ENCODE measurements at places on chromosomes 6 and 20.
A peak's percentile ranks its signal among the peaks of the same experiment; 100 is the strongest.

DNA sequence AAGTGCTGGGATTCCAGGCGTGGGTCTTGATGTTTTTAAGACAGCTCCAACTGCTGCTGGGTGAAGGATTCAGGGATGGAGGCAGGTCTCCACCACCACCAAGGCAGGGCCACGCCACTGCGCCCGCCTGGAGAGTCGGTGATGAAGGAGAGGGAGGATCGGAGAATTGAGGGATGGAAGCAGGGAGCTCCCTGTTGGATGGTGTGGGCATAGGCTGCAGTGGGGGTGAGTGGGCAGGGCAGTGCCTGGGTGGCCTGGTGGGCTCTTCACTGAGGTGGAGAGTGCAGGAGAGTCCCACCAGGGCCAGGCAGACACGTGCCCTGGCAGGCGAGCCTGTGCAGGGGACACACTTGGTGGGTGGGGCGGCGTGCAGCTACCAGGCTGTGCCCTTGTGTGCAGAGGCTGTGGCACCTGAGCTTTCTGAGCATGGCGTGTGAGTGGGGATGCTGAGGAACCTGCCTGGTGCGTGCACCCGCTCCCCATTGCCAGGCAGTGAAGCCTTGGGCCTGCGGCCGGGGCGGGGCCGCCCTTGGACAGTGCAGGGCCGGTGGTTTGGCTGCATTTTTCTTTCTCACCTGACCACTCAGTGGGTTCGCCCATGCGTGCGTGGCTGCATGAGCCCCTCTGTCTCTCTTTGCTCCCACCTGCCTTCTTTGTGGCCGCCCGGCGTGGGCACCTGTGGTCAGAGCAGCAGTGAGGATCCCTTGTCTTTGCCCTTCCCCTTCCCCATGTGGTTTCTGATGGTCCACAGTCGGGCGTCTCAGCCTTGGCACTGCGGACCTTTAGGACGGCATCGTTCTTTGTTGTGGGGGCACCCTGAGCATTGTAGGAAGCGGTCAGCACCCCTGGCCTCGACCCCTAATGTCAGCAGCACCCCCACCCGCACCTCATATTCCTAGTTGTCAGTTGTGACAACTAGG lies 11.3 kb downstream of the RBM38 start:
- no peak for ATAC-seq

GRCh38 chr6:46690911-46691451 lies 3.3 kb downstream of the TDRD6 start:
- ATAC-seq = no peak

DNA sequence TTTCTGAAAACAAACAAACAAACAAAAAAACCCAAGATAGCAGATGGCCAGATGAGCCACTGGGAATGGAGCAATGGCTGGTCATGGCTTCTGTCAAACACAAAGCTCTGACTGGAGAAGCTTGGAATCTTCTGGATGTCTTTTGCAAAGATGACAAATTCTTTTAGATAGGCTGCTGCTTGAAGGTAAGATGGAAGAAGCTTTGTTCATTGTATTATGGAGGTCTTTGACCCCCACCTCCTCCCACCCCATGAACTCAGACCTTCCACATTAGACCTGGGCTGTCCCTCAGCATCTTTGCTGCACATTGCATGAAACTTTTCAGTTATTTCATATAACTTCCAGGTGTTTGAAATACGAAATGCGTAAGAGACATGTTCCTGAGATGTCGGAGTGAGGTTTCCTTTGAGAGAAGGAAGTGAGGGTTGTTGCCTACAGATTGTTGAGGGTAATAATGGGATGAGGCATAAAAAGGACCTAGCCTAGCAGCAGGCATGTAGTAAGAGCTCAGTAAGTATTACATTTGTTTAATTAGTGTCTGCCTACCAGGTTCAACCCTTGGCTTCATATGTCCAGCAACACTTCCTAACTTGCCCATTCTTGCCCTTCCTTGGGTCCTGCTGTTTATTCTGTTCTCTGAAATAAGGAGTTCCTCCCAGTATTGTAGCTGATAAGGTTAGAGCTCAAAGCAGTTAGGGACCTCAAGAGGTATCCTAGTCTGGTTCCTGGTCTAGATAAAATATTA lies 51.4 kb upstream of the IER3 start:
- ATAC-seq = no peak

- no peak for ATAC-seq
Measured at GRCh38 chr6:109772883-109773431, 81.9 kb downstream of the FIG4 start.

- no peak for ATAC-seq
Measured at GRCh38 chr20:45589725-45590124, 10.6 kb upstream of the WFDC8 start.

DNA sequence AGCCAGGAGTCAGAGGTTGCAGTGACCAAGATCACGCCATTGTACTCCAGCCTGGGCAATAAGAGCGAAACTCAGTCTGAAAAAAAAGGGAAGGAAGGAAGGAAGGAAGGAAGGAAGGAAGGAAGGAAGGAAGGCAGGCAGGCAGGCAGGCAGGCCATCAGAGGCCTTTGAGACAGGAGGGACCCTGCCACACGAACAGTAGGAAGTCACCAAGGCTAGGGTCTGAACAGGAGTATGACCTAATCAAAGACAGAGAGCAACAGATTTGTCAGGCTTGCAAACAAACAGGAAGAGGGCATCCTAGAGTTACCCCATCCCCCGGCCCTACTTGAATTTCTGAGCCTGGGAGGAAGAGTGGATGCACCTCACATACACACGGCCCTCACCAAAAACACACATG lies 67.1 kb downstream of the FGD2 start:
- no peak for ATAC-seq

GRCh38 chr20:52972965-52973819 lies 1.0 kb downstream of the TSHZ2 start:
- peak; percentile 11 for ATAC-seq

- peak; percentile 86 for ATAC-seq
Measured at GRCh38 chr6:13763740-13764381, 50.5 kb downstream of the MCUR1 start.
